ENCODE measurements at places on chromosomes 13 and 19.

- DNase-seq = no peak
These were observed 7.0 kb upstream of the DLEU7 start for GRCh38 chr13:50850445-50850844.

DNA sequence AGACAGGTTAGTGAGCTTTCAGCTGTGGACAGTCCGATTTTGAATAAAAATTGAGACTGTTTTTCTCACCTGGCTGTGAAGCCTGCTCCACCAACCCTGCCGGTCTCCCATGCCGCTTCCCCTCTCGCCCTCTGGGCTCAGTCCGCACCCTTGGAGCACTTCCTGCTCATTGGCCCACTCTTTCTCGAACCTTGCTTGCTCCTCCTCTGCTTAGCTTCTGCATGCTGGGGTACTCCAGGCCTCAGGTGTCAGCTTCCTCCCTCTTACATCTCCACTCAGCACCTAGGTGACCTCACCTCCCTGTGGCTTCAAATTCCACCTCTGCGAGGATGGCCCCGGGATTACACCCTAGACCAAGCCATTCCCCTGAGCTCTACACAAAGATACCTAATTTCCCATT, 39.6 kb downstream of the C13orf42 start:
- no peak for DNase-seq

- no peak for DNase-seq
These were observed 55.7 kb downstream of the MAP4K1 start for GRCh38 chr19:38562096-38562495.

GRCh38 chr13:102033386-102033785, 368.5 kb downstream of the FGF14 start:
- no peak for DNase-seq

DNA sequence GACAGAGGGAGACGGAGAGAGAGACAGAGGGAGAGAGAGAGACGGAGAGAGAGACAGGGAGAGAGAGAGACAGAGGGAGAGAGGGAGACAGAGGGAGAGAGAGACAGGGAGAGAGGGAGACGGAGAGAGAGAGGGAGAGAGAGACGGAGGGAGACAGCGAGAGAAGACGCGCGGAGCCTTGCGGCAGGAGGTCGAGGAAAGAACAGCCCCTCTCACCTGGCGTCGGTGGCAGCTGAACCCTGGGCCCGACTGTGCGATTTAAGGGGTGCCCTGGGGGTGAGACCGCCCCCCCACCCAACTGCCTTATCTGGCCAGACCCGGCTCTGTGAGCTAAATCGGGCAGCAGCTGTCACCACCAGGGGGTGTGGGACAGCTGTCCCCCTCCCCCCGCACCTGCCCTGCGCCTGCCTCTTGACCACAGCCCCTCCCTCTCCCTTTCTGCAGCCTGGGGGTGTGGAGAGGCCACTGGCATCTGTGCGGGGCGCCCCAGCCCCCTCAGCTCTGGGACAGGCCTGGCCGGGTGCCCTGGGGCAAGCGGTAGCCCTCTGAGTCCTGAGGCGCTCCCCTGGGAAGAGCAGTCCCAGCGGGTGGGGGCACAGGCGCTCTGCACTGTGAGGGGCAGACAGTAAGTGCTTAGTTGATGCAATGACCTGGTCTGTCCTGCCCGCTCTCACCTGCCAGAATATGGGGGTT, 10.8 kb downstream of the JOSD2 start:
- no peak for DNase-seq
